Cortex of kidney (tissue), 1 donor: ENCODE measurements at places on chromosomes 16 and 17.

- DNase-seq = no peak
Observed at GRCh38 chr17:4837471-4838308, 4.5 kb downstream of the MINK1 start.

DNA sequence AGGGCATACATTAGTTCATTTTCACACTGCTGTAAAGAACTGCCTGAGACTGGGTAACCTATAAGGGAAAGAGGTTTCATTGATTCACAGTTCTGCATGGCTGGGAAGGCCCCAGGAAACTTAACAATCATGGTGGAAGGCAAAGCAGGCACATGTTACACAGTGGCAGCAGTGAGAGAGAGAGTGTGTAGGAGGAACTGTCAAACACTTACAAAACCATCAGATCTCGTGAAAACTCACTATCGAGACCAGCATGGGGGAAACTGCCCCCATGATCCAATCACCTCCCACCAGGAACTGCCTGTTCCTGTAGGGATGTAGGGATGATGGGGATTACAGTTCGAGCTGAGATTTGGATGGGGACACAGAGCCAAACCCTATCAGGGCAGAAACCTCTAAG lies 17.2 kb downstream of the NUBP1 start:
- no peak for DNase-seq

GRCh38 chr16:50800074-50800473 lies 58.2 kb downstream of the CYLD start:
- DNase-seq = no peak

DNA sequence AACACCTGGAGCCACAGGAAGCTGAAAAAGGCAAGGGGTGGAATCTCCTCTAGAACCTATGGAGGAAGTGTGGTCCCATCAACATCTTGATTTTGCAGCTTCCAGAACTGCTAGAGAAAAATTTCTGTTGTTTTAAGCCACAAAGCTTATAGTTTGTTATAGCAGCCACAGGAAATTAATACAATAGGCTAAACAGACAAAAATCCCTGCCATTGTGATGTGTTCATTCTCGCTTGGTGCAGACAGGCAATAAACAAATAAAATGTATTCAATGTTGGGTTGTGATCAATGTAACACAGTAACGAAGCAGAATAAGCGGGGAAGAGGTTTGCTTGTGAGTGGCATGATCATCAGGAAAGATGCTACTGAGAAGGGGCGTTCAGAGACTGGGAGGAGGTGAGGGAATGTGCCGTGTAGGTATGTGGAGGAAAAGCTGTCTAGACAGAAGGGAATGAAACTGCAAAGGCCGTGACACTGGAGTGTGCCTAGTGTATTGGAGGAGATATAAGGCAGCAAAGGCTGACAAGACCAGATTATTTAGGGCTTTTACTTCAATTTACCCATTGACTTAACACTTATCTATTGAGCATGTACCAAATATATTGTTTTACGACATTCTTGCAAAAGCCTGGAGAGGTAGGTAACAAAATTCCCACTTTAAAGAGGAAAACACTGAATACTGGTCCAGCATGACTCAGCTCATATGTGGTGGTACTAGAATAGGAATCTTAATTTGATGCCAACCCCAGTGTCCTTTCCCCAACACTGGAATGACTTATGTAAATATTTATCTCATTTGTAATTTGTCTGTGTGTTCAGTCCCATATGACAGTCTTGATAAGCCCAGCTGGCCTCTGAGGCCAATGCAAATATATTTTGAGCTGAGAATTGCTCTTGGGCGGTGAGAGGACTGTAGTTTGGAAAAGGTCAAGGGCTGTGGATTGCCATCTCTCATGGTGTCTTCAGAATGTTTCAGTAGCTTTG lies 375.9 kb downstream of the CDH13 start:
- DNase-seq = no peak

DNA sequence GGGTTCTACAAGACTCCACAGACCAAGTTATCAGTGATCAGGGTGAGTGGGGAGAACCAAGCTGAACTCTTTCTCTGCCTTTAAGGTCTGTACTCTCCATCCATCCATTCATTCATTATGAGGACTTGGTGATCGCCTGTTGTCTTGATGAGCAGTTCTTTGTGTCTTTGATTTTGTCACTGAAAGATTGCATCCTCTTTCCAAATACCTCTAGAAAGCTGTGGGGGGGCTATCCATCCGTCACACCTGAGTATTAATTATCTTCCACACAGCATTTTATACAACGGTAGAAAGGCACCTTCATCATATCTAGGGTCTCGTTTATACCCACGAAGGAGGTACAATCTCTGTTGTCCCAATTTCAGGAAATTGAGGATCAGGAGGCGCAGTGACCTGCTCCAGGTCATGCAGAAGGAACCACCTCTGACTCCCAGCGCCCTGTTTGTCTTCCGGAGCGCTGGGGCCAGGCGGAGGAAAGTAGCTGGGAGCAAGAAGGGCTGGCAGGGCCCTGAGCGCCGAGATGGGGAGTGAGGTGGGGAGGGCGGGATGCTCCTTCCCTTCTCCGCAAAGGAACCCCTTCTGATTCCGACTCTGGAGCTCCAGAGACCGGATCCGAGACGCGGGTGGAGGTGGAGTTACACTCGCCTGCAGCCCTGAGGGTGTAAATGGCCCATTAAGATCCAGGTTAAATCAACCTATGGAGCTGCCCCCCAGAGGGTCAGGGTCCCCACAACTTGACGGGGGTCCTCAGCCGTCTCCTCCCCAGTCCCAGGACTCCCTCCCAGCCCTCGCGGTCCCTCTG lies 605 bp upstream of the ABAT start:
- no peak for DNase-seq

DNA sequence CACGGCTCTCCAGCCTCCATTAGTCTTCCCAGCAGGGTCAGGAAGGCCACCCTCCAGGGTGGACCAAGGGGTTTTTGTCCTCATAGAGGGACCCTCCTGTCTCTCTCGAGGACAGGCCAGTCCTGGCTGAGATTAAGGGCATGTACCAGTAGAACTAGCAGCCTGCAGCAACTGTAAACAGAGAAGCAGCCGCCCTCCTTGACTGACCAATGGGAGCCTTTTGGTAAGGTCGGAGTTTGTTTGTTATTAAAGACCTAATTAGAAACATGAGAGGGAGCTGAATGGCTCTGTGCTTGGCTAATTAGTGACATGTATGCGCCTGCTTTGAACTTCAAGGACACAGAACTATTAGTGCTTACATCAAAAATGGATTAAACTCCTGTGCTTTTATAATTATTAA lies 80.0 kb downstream of the CCDC182 start:
- no peak for DNase-seq

DNA sequence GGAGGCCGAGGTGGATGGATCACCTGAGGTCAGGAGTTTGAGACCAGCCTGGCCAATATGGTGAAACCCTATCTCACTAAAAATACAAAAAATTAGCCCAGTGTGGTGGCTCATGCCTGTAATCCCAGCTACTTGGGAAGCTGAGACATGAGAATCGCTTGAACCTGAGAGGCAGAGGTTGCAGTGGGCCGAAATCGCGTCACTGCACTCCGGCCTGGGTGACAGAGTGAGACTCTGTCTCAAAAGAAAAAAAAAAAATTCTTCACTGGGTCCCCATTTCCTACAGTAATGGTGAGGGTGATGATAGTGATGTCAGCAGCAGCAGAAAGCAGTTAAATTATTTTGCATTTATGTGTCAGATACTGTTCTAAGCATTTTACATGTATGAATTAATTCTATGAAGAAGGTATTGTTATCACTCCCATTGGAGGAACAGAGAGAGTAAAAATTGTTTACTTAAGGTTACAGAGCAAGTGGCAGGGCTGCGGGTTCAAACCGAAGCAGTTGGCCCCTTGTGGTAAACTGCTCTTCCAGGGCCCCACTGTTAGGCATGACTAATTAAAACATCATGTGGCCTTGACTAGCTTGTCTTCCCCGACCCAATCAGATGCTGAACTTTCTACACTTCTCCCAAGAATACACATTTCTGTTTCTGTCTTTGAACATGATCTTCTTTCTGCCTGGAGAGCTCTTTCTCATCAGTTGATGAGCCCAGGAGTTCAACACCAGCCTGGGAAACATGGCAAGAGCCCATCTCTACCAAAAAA lies 45.8 kb downstream of the STAT3 start:
- DNase-seq = no peak

DNA sequence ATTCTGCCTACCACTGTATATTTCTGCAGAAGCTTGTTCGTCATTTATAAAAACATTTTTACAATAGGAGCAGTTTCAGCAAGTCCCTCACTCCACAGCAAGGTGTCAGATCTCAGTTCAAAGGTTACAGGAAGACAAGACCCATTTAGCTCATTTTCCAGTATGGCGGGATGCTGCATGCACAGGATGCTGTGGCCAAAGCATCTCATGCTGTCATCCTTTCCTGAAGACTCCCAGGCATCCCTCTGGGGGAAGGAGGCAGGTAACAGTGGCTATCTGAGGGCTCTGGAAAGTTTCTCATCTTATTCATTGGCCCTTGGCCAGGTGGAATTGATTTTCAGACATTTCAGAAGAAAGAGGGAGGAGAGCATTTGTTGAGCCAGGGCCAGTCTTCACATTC lies 539.3 kb upstream of the CDH5 start:
- no peak for DNase-seq

- no peak for DNase-seq
Observed at GRCh38 chr16:56263711-56264608, 72.7 kb downstream of the GNAO1 start.

DNA sequence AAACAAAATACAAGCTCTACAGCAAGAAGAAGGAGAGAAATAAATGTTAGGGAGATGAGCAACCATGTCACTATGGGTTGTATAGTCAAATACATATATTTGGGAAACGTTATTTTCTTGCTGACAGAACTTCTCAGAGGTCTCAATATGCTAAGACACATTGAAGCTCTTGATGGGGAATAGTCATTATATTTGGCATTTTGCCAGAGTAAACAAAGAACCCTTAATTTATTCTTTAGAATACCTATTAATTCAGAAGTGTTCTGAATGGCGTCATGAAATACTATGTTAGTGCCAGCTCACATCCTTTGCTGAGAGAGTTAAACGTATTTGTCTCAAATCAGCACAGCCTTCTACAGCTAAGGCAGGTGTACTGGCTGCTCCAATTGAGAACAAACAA lies 458.9 kb downstream of the CDH13 start:
- DNase-seq = no peak

- no peak for DNase-seq
Observed at GRCh38 chr17:59315866-59316265, 15.6 kb upstream of the YPEL2 start.

- no peak for DNase-seq
Observed at GRCh38 chr17:74008196-74008595, 195.3 kb upstream of the RPL38 start.

GRCh38 chr16:6081320-6081976 lies 983.9 kb upstream of the EEF2KMT start:
- DNase-seq = no peak

DNA sequence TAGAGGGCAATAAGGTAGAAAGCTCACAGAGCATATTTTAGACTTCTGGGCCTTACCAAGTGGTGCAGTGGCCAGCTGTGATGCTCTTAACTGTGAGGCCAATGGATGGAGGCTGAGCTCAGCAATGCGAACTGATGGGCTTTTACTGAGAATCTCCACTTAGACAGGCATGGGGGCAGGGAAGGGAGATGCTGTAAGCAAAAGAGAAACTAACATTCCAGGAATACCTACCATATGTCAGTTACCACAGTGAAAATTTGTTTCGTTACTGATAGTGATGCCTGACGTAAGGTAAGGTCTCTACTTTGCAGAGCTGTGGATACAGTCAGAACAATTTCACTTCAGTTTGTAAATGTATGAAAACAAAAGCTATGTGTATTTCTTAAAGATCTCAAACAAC lies 250.6 kb upstream of the ZFHX3 start:
- DNase-seq = no peak

- DNase-seq = no peak
Observed at GRCh38 chr17:64492481-64493109, 4.3 kb downstream of the POLG2 start.

DNA sequence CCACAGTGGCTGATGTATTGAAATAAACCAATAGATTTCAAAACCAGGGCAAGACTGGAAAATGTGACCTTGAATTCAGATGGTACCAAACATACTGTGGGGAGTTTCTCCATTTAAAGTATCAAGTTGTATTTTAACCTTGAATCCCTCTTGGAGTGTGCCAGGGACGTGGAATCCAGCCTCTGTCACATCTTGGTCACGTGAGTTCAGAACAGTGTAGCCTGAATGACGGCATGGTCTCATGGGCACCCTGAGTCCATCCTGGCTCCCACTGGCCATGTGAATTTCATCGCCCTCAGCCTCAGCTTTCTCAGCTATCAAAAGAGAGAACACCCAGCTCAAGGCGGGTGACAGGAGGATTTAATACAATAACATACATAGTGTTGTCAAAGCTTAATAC lies 6.8 kb downstream of the ZNF771 start:
- DNase-seq = no peak

- no peak for DNase-seq
Observed at GRCh38 chr17:74730491-74731346, 6.3 kb upstream of the RAB37 start.
